Lung (tissue), 17 donors: ENCODE measurements at places on chromosomes 3 and 15. TPM values are rescaled to one million over a fixed set of nuclear protein-coding genes. Genes with fewer than 3 reads are reported as not detected.

SAMD7 gene
- polyA plus RNA-seq: not detected

DNA sequence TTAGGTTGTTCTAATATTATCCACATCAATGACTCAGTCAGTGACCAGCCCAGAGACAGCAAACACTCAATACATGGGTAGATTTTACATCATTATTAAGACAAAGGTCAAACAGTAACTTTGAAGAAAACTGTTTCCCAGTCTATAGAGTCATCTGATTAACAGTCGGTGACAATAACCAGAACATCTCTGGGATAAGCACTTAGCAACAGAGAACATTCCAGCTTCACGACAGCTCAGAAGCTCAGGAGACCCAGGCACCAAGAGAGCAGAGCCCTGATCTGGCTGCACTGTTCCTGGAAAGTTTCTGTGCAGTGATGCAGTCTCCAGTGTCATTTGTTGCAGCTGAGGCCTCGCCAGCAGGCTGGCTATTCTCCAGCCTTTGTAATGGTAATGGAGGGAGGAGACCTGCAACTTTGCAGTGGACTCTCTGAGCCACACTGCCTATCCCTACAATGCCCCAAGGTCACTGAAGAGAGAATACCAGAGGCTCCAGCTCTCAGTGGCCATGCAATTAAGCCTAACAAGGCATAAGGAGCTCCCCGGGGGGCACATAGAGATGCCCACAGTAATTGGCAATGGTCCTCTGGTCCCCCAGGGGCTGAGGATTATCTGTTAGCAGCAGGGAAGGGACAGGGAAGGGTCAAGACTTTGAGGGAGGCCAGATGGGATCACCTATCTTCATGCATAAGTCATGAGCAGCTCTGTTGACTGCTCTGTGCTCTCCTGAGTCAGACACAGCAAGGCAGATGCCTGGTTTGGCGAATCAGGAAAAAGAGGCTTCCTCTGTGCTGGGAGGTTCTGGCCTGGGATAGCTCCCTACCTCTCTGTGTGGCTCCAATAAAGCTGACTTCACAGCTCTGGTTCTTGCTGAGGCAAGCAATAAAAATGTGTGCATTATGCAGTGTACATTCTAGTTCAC is 163.6 kb downstream of the CTNNB1 start:
- DNase-seq: peak; percentile 14

- no peak for DNase-seq
Measured at GRCh38 chr3:24530471-24530870, 35.8 kb upstream of the THRB start.

INSYN1 gene
- polyA plus RNA-seq: 0.86 TPM

DNA sequence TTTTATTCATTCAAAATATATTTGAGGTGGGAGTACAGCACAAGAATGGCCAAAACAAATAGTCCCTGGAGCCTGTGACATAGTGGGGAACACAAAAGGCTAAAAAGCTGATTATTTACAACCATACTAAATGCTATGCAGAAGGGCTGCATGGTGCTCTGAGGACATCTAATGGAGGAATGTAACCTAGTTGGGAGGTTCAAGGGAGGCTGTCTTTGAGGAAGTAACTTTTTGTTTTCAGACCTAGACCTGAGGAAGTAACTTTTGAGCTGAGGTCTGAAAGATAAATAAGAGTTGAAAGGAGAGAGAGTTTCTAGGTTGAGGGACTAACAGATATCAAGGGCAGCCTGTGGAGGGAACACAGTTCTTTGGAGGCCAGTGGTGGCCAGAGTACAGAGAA is 34.8 kb upstream of the RASA2 start:
- DNase-seq: peak; percentile 87

GRCh38 chr3:12982619-12983101 is 90.6 kb downstream of the IQSEC1 start:
- DNase-seq: no peak

HDC gene
- polyA plus RNA-seq: 0.57 TPM

DNA sequence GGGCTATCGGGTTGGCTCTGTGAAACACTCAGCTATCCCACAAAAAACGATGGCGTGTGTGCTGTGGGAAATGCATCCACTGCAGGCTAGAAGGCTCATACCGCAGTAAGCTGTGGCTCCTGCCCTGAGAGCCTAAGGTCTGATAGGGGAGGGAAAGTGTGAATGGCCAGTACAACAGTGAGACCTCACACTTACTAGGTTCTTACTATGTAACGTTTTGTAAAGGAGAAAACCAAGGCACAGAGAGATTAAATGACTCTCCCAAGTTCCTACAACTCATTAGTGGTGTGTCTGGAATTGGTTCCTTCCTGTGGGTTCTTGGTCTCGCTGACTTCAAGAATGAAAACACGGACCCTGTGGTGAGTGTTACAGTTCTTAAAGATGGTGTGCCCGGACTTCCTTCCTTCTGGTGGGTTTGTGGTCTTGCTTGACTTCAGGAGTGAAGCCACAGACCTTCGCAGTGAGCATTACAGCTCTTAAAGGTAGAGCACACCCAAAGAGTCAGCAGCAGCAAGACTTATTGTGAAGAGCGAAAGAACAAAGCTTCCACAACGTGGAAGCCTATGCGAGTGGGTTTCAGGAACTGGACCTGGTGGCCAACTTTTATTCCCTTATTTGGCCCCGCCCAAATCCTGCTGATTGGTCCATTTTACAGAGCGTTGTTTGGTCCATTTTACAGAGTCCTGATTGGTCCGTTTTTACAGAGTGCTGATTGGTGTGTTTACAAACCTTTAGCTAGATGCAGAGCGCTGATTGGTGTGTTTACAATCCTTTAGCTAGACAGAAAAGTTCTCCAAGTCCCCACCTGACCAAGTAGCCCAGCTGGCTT is 161.7 kb downstream of the POLR2M start:
- DNase-seq: no peak

- DNase-seq: no peak
Measured at GRCh38 chr3:110243081-110243480, 828.5 kb upstream of the NECTIN3 start.

TMEM115 gene
- polyA plus RNA-seq: 32.9 TPM

DNA sequence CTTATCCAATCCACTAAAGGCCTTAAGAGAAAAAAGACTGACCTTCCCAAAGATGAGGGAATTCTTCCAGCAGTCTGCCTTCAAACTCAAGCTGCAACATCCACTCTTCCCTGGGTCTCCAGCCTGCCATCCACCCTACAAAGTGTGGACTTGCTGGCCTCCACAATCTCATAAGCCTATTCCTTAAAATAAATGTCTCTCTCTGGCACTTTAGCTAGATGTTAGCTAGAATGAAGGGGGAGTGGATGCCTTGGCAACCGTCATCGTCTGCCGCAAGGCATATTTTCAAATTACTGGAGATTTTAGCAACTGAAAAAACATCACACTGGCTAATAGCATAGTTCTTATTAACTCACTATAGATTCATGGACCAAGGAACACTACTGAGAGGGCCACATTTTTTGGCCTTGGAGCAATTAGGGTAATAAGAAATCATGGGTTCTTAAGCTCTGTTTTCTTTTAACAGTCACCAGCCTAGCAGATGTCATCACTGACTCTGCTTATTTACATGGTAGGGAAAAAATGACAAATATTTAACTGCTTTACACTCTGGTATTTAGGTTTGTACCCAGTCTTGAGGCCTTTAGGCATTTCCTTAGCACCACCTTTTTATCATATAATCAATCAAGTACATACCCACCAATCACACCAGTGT is 245.3 kb downstream of the MYRIP start:
- DNase-seq: no peak

OCA2 gene
- 0.49 TPM for polyA plus RNA-seq

DNA sequence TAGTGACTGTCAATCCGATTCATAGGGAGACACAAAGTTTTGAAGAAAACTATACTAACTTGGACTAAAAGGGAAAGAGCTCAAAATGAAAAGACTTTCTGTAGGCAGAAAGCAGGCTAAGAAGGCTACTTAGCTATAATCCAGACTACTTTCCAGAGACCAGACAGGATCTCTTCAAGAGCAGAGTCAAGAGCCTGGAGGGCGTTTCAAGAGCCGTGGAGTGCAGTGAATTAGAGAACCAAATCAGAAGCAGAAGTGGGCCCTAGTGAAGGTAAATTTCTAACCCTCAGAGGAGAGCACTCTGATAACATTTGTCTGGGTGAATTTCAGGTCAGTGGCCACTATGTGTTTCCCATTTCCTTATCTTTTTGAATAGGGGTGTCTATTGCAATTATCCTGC is 76.4 kb downstream of the CGGBP1 start:
- peak; percentile 6 for DNase-seq

PIGZ gene
- polyA plus RNA-seq: 2.5 TPM

GRCh38 chr3:23439080-23439479 is 236.0 kb downstream of the UBE2E2 start:
- DNase-seq: no peak

- DNase-seq: no peak
Measured at GRCh38 chr3:184656829-184657681, 54.8 kb downstream of the MAGEF1 start.

DNA sequence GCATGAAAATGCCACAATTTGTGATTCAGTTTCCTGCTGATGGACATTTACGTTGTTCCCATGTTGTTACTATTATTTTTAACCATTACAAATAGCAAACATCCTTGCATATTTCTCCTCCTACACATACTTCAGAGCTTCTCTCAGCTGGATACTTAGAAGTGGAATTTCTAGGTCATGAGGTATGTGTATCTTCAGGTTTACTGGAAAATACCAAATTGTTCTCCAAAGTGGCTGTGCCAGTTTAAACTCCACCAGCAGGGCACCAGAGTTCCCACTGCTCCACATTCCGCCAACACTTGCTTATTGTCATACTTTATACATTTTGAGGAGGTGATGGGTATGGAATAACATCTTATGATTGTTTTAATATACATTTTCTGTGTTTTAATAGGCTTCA is 45.7 kb downstream of the PRR23E start:
- no peak for DNase-seq

DNA sequence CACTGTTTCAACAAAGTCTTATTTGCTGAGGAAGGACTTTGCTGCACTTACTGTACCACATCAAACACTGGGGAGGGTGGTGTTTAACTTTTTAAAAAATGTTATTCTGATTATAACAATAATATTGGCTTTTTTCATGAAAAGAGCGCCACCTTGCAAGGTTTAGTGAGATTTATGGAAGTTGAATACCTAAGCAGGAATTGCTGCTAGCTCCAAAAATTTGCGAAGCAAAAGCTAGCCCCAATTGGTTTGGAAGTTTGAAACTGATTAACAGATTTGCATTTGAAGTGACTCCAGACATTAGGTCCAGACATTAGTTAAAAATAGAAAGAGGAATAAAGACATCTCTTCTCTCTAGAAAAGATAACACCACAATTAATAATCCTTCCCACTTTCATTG is 6.7 kb downstream of the ZIC1 start:
- no peak for DNase-seq

DNA sequence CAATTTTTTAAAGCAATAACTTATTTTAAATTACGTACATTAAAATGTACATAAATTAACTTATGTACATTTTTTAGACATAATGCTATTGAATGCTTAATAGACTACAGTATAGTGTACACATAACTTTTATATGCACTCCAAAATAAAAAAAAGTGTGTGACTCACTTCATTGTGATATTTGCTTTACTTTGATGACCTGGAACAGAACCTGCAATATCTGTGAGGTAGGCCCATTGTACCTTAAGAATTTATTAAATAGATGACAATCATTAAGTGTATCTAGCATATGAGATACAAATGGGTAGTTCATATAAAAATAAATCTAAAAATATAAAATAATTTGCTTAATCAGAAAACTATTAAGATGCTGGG is 276.7 kb downstream of the NFKBIZ start:
- DNase-seq: no peak

DNA sequence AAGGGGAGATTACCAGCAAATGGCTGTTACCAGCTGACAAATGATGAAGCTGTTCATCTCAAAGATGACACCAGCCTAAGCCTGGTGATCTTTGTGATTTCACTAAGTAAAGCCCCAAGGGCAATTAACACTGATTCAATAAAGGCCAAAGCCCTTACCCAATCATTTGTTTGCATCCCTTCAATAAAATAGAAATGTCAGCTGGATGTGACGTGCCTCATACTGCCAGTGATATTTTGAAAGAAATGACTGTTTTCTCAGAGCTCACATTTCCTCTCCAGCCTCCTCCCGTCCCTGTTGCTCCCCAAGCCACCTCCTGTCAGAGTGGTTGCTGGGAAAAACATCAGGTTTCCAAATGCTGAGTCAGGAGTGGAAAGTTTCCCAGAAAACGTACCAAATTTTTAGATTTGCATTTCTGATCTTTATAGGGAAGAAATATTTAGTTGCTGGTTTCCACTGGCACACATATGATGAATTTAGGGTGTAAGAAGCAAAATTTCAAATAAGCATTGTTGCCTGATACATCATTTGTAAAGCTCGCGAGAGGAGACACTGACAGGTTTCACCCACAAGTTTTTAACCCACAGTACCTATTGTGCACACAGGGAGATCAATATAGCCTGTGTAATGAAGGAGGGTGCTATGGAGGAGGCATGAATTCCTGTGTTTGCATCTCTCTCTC is 21.0 kb downstream of the C2CD4A start:
- DNase-seq: peak; percentile 82

PRTG gene
- 0.68 TPM for polyA plus RNA-seq

RABL3 gene
- 4.3 TPM for polyA plus RNA-seq

- DNase-seq: no peak
Measured at GRCh38 chr15:66957431-66957720, 108.0 kb upstream of the SMAD3 start.

DNA sequence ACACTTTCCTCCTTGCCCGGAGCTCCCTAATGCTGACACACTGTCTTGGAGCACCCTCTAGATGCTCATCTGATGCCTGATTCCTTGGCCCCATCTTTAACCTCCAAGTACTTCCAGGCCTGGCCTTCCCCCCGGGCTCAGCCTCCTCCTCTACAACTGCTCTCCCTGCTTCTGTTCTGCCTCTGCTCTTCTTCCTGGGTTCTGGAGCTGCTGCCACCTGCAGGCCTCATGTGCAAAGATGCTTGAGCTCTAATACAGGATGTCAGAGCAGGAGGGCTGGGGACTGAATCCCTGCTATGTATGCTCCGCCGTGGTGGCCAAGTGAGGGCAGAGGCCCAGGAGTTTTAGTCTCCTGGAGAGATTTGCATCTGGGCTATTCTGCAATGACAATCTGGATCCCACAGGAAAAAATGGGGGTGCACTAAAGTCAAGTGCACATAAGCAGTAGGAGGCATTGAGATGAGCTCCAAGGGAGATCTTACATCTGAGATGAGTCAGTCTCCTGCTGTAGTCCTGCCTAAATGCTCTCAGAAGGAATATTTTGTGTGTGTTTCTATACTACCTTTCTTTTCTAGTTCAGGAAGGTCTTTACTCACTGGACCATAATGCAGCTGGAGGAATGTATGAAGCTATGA is 296.3 kb downstream of the UACA start:
- peak; percentile 64 for DNase-seq

ATP10A gene
- polyA plus RNA-seq: 6.9 TPM

P3H2 gene
- 18.6 TPM for polyA plus RNA-seq

- no peak for DNase-seq
Measured at GRCh38 chr3:46383951-46384330, 13.2 kb downstream of the CCR5 start.

ENTPD3 gene
- 3.6 TPM for polyA plus RNA-seq
